ENCODE measurements at places on chromosomes 5 and 9. TPM values are rescaled to one million over a fixed set of nuclear protein-coding genes. Genes with fewer than 3 reads are reported as not detected.

GRCh38 chr5:142275496-142275895 lies 49.3 kb downstream of the SPRY4 start:
- DNase-seq, result no peak

GRCh38 chr5:172347496-172348052 lies 64.0 kb upstream of the UBTD2 start:
- DNase-seq, result peak; percentile 15

DNA sequence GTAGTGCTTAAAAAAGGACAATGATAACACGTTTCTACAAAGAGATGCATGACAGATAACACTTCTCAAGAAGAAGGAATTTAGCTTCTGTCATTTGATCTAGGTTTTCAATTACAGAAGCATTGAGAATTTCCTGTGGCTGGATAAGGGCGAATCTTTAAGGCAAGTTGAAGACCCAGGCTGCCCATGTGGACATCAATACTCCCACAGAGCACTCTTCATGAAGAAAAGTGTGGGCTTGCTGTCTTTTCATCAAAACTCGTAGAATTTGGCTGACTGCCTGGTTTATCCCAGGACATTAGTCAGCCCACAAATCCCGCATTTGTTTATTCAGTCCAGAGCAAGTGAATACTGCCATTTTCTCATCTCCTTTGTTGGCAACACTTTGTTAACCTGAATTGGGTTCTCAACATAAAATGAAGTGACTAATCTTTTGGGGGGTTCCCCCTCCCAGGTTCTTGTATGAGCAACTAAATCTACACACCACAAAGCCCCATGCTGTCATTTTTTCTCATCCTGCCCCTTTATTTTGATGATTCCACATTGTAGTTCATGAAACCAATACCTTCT lies 43.4 kb upstream of the CDKN2B start:
- peak; percentile 1 for DNase-seq

GRCh38 chr9:85978496-85978895 lies 37.5 kb downstream of the NAA35 start:
- no peak for DNase-seq

DNA sequence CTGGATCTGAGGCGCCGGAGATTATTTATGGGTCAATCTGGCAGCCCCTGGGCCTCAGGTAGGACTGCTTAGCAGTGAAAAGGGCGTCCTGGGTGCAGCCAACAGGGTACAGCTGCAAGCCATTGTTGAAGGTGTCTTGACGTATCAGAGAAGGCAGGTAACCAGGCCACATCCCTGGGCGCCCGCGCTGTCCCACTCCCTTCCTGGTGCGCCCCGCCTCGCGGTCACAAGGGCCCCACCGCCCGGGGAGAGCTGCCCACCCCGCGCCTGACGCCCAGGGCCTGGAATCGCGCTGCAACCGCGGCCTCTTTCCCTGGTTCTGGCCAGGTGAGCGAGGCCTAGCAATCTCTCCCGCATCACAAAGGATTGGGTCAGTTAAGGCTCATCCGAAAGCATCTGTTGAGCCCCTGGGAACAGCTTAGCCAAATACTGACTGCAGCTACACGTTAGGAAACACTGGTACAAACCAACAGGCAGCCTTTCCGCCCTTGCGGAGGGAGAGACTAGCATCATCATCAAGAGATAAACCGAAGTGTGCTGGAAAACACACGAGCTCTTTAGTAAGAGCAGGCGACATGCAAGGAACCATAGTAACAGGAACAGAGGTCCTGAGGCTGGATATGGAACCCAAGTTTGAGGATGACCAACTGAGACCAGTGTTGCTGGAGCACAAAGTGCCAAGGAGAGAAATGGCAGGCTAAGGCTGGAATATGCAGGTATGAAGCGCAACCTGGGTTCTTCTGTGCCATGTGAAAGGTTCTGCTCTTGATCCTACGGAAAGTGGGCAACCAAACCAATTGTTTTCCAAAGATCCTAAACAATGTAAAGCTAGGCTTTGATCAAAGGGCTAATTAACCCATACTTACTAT lies 3.6 kb downstream of the RPS23 start:
- DNase-seq, result no peak

DNA sequence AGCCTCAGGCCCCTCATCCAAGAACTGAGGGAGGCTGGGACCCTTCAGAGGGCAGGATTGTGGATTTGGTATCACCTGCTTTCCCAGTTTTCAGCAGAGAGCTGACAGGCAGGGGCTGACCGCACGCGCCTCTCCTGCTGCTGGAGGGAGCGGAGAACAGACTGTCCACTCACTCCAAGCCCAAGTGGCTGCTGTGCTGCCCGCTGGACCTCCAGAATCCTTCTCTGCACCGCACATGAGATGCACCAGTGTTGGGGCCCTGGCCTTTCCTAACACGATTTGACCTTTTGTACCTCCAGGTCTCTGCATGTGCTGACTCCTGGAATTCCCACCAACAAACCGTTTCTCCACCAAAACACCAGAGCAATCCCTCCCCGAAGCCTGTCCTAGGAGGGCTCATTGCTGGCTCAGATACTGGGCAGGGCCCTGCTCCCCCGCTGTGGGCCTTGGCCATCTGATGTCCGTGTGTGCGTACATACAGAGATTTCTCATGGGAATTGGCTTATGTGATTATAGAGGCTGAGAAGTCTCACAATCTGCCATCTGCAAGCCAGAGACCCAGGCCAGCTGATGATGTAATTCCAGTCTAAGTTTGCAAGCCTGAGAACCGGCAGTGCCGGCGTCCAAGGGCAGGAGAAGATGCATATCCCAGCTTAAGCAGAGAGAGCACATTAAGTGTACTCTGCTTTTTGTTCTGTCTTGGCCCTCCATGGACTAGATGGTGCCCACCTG lies 141.7 kb downstream of the GADD45G start:
- no peak for DNase-seq

DNA sequence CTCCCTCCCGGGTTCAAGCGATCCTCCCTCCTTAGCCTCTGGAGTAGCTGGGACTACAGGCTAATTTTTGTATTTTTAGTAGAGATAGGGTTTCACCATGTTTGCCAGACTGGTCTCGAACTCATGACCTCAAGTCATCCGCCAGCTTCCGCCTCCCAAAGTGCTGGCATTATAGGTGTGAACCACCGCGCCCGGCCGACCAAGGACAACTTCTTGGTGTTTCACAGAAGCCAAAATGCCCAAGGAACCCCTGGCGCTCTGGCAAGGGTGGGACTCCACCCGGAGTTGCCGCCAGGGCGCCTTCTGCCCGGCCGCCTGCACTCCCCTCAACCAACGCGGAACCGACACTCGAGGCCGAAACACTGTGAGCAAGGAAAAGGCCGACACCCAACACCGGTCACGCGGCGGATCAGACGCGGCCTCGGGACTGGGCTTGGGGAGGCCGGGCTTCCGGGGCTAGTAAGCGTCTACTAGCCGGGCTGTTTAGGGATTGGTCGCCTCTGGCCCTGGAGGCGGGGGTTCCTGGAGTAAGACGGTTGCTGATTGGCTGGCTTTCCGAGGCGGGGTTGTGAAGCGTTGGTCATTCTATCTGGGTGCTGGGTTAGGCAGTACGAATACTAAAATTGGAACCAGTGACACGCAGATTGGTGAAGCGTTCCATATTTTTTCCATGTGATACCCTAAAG lies 7.7 kb upstream of the CFAP157 start:
- DNase-seq, result peak; percentile 98

GRCh38 chr5:15501091-15501791 lies 1.3 kb downstream of the FBXL7 start:
- no peak for DNase-seq

DNA sequence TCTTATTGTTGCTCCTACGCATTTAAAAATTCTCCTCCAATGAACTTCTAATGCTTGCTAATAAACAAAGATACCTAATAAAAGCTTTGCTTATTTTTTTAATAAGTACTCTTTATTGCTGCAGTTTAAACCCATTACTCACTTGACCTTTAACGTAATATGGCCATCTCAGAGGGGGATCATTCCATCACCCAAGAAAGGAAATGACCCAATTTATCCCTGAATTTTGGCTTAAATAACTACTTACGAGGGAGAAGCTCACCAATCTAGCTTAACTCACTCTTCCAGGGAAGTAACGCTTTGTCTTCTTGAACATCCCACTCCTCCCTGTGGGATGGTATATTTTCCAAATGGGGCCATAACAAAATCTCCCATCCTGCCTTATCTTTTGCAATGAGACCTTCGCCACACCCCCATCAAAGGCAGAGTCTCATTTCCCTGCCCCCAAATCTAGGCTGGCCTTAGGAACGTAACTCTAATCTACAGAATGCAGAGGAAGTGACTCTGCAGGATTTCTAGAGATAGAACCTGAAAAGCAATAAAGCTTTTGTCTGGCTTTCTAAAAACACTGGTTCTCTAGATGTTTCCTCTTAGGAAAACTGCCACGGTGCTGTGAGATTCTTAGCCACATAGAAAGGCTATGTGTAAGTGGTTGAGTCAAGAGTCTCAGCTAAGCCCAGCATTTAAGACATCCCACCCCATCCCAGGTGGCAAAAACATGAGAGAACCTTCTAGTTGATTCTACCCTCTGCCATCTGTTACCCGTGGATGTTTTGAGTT lies 310.0 kb downstream of the ASTN2 start:
- DNase-seq, result no peak

GRCh38 chr9:378263-378662 lies 163.6 kb downstream of the DOCK8 start:
- DNase-seq, result no peak

DNA sequence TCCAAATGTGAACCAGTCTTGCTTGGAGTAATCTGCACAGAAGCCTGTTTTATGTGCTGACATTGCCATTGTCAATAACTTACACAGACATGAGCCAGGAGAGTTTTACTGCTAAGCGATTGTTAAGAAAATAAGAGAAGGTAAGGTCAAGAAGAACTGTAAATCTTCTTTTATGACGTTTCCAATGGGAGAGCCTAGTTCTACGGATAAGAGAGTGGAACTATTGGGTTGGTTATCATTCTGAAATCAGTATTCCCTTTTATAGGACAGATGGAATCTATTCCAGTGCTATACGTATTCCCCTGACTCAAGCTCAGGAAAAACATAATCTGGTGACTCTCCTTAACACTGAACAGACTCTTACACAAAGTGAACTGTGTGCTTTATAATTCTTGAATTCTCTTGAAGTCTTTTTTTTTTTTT lies 137.9 kb upstream of the OTULINL start:
- DNase-seq, result no peak

GRCh38 chr5:168612996-168613395 lies 33.8 kb upstream of the PANK3 start:
- no peak for DNase-seq

GRCh38 chr5:156552855-156553358 lies 225.9 kb downstream of the SGCD start:
- DNase-seq, result no peak

DNA sequence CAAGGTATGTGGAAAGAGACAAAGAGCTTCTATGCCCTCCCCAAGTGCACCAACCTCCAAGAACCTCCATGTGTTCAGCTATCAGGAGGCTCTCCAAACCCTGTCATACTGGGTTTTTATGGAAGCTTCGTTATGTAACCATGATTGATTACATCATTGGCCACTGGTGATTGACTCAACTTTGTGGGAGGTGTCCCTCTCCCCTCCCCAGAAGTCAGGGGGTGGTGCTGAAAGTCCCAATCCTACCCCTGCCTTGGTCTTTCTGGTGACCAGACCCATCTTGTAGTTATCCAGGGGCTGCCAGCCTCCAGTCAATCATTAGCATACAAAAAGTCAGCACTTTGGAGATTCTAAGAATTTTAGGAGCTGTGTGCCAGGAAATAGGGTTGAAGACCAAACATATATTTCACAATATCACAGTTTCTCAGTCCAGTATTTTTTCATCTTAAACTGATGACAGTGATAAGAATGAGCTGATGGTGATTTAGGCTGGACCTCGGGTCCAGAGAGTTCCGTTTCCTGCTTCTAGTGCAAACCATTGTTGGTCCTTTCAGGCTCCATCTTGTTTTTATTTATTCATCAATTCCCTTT lies 27.3 kb upstream of the FANCC start:
- no peak for DNase-seq

DNA sequence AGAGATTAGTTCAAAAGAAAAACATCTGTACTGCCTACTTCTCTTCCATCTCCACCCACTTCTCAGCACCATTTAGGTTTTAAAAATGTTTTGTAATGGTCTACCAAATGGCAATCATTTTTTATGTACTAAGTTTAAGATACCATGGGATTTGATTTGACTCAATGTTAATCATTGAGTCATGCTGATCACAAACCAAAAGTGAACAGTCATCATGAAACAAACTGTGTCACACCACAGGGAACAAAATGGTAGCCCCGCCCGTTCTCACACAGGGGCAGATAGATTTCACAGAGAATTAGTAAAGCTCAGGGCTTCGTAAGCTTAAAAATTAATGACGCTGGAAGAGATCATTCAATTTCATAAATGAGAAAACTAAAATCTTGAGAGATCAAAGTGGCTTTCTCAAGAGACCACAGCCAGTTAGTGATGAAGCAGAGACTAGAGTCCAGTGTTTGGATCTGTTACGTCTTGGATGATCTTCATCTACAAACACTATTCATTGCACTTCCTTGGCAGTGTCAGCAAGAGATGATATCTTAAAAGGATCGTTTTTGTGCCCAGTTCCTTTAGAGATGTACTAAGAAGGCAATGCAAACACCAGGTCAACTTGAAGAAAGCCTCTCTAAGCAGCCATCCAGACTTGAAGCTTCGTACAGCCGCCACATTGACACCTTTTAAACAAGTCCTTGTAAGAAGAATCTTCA lies 33.9 kb upstream of the TRIO start:
- no peak for DNase-seq

DNA sequence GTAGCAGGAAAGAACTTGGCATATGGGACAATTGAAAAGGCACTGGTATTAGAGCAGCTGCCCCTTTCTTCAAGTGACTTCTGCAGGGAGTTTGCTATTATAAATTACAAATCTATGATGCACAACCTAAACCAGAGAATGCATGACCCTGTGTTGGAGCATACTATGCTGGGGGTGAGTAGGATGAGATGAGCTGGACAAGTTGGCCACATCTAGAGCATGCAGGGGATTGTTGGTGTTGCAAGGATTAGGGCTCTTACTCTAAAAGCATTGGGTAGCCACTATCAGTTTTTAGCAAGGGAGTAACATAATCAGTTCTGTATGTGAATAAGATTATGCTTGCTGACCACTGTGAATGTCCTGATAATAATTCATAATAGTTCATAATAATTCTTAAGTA lies 186.7 kb downstream of the KIAA0825 start:
- no peak for DNase-seq

- DNase-seq, result no peak
Observed at GRCh38 chr5:64156261-64156660, 9.4 kb upstream of the RNF180 start.

- no peak for DNase-seq
Observed at GRCh38 chr9:75591972-75592371, 298.5 kb upstream of the PCSK5 start.

GRCh38 chr9:126341902-126342301 lies 15.3 kb downstream of the MVB12B start:
- DNase-seq, result no peak

Gene AGTPBP1
- total RNA-seq, result 473 TPM

Gene STC2
- total RNA-seq, result 0.31 TPM

Gene RFX3
- 71.4 TPM for total RNA-seq

Gene NTMT1
- 11.2 TPM for total RNA-seq

Gene SLC45A2
- total RNA-seq, result 0.16 TPM

Gene OR1Q1
- not detected for total RNA-seq

Gene NOXA1
- total RNA-seq, result 2.0 TPM

Gene PCSK1
- 1.6 TPM for total RNA-seq

Gene CBY3
- total RNA-seq, result not detected

Gene ADAMTS16
- total RNA-seq, result 0.62 TPM

Gene SNCAIP
- total RNA-seq, result 48.2 TPM

Gene BHMT
- not detected for total RNA-seq

Gene FOXD4
- 0.47 TPM for total RNA-seq

Gene LARP1
- total RNA-seq, result 37.4 TPM

Gene TNFSF8
- total RNA-seq, result 1.1 TPM

Gene HMHB1
- not detected for total RNA-seq

Gene PFN3
- not detected for total RNA-seq

Gene PPP3R2
- not detected for total RNA-seq

Gene APBA1
- total RNA-seq, result 29.0 TPM

Gene NCS1
- total RNA-seq, result 206 TPM

Gene SPEF2
- 9.0 TPM for total RNA-seq
